ENCODE measurements at places on chromosomes 5 and 9.
A peak's percentile ranks its signal among the peaks of the same experiment; 100 is the strongest.

DNA sequence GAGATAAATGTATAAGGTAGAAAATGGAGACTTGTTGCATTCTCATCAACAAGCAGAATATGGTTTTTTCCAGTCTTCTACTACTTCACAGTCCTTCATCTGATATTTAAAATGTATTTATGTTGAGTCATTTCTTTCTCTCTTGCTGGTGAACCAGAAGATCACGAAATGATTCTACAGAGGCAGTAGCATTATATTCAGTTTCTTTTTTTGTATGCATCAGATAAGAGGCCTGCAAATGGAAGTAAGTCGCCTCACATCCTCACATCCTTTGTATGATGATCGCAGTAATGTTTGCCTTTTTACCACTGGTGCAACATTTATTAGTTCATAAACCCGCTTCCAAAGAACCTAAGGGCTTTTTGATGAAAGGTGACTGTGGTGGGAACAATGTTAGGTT, 22.1 kb upstream of the IL13 start:
- DNase-seq = no peak

- DNase-seq = no peak
These were observed 15.1 kb downstream of the SLC28A3 start for GRCh38 chr9:84325347-84325973.

GRCh38 chr5:1914471-1914870, 31.7 kb upstream of the IRX4 start:
- no peak for DNase-seq

GRCh38 chr5:170471551-170472178, 32.2 kb upstream of the KCNIP1 start:
- no peak for DNase-seq

- DNase-seq = no peak
These were observed 40.5 kb upstream of the RPL26L1 start for GRCh38 chr5:172918421-172919371.

DNA sequence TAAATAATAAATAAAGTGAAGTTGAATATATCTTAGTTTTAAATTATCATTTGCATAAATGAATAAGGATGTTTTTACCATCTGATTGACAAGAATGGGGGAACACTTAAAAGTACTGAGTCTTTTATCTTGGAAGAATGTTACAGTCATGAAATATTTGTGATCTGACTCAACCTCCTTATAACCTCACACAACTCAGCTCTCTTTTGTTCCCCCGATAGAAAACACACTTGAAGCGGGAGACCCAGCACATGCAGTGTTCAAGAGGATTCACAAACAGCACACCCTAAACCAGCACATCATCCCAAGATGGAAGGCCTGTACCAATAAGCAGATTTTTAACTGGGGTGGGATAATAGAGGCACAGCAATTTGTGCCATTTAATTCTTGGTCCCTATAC, 15.5 kb downstream of the BAAT start:
- no peak for DNase-seq

- DNase-seq = no peak
These were observed 54.0 kb upstream of the HSPB3 start for GRCh38 chr5:54401515-54401914.

DNA sequence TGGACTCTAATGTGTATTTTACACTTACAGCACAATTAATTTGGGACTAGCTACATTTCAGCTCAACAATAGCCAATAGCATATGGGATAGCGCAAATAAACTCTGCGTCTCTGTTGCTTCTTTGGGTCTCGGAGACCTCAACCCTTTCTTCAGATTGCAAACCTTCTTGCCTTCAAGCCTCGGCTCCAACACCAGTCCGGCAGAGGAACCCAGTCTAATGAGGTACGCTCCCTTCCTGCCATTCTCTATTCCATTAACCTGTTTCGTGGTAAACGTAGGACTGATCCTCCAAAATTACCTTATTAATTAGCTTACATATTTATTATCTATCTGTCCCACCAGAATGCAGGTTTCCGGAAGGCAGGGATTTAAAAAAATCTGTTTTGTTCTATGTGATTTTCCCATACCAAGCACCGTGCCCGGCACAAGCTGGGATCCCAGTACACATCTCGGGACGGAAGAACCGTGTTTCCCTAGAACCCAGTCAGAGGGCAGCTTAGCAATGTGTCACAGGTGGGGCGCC, 525 bp upstream of the DAPK1 start:
- no peak for DNase-seq

DNA sequence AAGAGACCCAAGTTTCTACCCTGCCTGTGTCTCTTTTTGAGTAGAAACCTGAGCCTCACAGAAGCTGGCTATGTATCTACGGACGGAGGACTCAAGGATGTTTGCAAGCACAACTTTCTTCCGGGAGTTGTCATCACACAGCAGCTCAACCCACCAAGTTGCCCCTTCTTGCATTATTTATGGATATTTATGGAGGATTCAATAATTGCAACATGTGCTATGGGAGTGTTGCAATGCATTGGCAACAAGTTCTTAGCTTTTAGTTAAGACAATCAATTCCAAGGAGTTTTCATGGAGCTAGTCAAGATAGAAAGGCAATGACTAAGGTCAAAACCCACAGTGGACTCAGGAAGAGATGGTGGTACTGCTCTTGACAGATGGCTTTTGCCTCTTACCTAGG, 336.9 kb downstream of the ENC1 start:
- DNase-seq = no peak

DNA sequence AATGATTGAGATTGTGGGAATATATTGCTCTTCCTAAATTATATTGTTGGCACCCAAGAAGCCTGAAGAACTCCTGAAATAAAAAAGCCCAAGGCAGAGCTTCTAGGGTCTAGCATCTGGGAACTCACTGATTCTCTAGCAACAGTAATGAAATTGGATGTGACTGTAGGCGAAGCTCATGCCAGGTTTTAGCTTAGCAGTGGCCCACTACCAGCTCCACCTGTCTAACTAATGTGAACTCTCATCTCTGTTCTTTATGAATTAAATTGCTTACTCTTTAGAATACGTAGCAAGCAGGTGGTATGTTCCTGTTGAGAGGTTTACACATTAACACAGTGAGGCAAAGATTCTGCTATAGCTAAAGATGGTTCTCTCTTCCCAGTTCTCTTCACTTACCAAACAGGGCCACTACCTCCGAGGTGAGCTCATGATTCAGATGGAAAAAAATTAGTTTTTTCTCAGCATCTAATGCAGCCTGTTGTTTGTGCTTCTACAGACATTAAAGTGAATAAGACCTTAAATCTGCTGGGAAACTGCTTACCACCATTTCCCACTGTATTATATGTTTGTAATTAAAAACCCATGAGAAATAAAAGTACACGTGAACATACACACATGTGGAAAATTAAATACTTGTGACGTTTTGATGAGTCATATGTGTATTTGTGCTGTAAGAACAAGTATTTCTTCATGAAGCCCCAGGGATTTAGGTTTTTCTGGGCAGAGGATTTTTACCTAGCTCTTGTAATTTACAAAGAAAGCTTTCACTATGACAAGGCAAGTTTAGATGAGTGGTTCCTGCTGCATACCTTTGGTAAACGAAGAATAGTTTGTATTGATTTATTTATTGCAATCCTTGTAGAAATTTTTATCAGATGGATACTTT, 360.1 kb downstream of the KDM4C start:
- DNase-seq = no peak

DNA sequence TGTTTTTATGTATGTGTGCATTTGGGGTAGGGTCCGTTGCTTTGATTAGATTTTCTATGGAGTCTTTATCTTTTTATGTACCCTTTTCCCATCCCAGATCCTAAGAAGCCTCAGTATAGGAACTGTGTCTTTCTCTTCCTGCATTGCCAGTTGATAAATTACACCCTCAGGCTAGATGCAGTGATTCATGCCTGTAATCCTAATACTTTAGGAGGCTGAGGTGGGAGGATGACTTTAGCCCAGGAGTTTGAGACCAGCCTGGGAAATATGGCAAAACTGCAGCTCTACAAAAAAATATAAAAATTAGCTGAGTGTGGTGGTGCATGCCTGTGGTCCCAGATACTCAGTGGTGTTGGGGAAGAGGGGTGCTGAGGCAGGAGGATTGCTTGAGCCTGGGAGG, 40.2 kb downstream of the NLN start:
- DNase-seq = no peak

- peak; percentile 25 for DNase-seq
These were observed 11.2 kb upstream of the HMHB1 start for GRCh38 chr5:143800715-143801114.

DNA sequence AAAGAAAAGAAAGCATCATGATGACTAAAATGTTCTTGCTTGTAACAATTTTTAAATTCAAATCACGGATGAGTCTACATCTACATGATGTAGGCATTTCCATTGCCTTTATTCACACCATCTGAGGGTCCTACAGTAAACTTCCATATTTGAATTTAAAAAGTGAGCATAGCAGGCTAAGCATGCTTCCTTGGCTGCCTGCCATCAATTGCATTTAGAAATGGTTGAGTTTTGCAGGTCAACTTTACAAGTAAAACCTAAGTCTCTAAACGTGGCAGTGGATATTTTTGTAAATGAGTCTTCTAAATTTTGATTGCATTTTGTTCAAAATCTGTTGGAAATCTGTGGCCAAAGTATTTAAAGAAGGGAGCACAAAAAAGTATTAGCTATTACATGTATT, 136.5 kb upstream of the PTCH1 start:
- no peak for DNase-seq

DNA sequence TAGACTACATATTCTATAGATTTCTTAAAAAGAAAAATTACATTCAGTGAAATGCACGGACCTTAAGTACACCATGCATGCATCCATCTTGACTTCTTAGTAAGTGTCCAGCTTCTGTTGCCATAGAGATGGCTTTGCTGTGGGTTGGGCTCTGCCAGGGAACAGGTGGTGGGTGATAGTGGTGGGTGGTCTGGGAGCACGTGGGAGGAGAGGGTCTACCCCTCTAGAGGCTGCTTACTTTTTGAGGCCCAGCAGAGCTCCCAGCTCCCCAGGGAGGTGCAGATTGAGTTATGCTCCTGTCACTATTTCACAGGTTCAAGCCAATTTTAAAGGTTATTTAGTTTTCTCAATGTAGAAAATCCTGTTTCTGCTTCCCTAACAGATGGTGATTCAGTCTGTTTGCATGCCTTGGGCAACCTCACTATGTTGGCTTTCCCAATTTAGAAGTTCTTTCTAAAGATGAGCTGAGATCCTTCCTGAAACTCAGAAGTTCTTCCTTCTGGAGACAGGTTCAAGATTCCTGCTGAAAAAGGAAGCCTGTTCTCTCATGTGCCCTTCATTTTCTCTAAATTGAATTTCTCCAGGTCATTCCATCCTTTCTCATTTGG, 107.4 kb upstream of the LHFPL2 start:
- DNase-seq = no peak

GRCh38 chr9:92671323-92671722, 1.4 kb upstream of the IPPK start:
- peak; percentile 10 for DNase-seq

DNA sequence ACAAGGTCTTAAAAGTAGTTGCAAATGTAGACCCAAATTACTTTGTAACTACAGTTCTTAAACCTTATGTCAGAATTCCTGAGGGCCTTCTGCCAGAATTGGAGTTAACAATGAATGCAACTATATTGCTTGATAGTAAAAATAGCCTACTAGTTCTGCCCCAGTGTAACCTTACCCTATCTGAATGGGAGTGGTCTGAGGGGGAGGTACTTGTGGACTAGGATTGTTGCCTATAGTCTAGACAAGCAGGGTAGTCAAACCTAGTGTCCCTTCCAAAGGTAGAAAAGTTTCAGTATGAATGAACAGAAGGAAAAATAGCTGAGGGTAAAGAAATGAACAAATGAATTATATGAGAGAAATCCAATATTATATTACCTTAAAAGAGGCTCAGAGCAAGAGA, 242.2 kb downstream of the PJA2 start:
- no peak for DNase-seq

DNA sequence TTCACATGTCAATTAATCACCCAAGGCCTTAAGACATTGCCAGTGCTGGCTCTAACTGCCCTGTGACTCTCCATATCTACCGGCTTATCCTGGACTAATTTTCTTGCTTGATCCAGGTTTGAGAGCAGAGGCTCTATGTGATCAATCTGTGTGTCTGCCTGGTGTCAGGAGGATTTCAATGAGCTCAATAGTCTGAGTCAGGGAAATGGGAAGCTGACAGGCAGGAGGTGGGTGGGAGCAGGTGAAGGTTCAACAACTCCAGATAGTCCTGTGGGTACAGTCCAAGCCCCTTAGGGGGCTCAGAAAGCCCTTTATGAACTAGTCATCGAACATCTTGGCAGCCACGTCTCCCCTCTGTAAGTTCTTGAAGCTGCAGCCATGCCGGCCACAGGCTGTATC, 72.2 kb downstream of the SHB start:
- DNase-seq = no peak

- no peak for DNase-seq
These were observed 285.9 kb downstream of the ARL15 start for GRCh38 chr5:54024466-54024865.

DNA sequence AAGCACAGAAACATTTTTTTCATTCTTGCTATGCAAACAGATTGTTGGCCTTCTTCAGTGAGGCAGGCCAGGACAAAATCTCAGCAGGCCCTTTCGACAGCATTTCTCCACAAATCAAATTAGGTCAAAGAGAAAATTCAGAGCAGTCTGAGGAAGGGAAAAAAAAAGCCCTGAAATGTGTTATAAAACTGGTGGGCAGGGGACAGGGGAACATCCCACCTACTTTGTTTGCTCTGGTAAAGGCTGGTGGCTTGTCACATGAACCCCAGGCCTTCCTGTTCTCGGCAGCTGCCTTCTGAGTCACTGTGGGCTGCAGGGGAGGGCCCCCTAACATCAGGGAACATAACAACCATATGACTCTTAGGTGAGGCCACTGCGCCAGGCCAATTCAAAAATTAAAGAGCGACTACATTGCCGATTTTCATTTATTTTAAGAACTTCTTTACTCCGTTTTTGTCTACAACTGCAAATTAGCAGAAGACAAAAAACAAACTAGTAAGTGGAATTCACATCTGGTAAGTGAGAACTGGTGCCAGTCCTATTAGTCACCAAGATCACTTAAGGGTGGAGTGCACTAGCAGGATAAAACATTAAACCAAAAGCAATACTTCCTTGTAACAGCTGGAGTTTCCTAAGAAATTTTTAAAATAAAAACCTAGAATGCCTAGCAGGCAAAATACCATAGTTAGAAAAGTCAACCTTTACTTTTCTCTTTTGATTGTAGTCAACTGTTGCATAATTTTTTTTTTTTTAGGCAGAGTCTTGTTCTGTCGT, 46.2 kb upstream of the DENND4C start:
- DNase-seq = peak; percentile 70

DNA sequence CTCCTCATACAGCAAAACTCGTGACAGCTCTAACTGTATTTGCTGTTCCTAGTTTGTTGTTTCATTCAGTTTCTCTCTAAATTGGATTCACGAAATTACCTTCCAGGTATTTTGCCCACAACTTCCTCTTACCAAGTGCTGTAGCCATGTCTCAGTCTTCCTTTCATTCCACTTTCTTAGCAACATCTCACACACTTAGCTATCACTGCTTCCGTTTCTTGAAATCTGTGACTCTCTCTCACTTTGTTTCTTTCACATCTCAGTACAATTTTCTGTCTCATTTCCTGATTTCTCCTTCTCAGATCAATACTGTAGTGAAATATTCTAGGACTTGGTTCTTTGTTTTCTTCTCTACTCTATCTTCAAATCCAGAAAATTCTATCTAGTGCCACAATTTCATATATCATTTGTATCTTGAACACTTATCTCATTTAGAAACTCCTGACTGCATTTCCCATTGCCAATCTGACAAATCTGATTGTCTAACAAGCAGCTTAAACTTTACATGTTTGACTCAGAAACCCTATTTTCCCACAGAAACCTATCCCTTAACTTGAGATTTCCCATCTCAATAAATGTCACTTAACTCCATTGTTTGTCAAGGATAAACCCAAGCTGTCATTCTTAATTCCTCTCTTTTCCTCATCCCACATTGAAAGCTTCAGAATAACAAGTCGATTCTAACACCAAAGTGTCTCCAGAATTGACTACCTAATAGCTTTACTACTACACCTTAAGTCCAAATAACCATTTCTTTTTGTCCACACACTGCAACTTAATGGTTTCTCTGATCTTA, 303.1 kb downstream of the CDH12 start:
- DNase-seq = no peak
